ENCODE measurements at places on chromosomes 1 and 21. TPM values are rescaled to one million over a fixed set of nuclear protein-coding genes. Genes with fewer than 3 reads are reported as not detected.

DNA sequence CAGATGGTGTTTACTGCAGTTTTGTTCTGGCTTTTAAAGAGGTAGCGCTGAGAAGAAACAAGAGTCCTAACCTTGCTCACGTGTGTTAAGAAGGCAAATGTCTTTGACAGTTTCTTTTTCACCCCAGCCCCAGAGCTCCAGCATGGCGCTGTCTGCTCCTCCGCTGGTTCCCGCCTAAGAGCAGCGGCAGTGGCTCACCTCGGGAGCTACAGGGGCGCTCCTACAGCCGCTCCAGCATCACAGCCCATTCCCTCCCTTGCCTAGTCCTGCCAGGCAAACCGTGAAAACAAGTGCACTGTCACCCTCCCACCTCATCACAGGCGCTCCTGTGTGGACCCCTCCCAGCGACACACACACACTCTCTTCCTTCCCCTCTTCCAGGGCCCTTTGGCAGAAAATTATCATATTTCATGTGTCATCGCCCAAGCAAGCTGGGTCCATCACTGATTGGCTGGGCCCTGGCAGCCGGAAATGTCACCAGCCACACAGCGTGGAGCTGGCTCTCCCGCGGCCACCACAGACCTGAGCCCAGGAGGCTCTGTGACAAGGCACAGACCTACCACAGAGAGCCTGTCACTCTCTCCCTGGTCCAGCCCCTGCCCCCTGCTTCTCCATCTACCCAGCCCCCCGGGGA, 1.2 kb upstream of the HIVEP3 start:
- H3K4me1 ChIP-seq: peaks cover 11% of the 10 kb centered on the region
- no peaks in the 10 kb centered on the region for H3K27me3 ChIP-seq
- peak overlapping the region; percentile 25 for H3K4me3 ChIP-seq
- H3K27ac ChIP-seq: no peak overlapping the region
- H3K36me3 ChIP-seq: no peaks in the 10 kb centered on the region

DNA sequence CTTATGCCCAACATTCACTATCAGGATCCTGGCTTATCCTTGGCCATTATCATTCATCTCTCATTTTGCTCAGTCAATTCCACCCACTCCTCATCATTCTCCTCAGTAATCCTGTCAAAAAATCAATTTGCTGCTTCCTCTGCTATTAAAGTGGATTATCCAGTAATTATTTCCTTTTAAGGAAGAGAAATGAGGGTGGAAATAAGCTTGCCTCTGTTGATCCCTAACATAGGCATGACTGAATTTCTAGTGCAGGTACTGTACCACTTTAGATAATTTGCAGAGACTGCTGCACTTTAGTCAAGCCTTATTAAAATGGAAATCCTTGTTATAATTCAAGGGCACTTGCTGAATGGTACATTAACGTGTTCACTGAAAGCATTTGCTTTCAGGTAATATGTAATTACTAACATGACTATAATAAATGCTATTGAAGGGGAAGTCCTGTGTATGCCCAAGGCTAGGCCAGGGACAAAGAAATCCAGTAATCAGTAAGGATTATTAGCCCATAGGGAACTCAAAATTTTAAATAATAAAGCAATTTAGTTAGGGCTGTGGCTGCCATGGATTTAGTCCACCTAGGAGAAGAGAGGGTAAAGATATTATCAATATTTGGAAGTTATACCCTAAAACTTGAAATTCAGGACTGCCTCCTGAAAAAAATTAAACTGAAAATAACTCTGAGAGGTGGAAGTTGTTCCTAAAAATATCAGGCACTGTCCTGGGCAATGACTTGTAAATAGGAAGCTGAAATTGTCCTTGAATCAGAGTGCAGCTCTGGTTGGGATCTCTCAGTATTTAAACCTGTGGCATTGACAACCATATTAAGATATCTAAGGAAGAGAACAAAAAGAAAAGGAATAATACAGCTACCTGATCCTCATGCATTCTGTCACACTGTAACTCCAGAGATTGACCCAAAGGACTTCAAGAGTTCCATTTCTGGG, 43.4 kb downstream of the RGS2 start:
- no peak for DNase-seq
- H3K36me3 ChIP-seq: no peaks in the 10 kb centered on the region
- no peaks in the 10 kb centered on the region for H3K27me3 ChIP-seq
- H3K4me3 ChIP-seq: no peak overlapping the region

DNA sequence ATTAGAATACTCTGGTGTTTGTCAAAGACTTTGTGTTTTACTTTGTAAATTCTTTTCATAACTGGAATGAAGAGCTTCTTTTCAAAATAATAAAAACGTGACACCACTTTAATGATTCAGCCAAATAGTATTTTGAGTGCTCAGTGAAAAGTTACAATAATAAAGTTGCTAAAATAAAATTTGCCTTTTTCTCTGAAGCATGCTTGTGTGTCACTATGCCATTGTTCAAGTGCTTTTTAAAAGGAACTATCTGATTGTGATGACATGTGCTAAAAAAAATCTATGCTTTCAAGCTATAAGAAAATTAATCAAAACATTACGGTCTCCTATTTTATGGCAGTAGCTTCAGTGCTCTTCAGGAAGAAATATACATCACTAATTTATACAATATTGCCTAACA, 1290.5 kb upstream of the B3GALT2 start:
- H3K27me3 ChIP-seq: no peaks in the 10 kb centered on the region
- H3K4me3 ChIP-seq: no peak overlapping the region
- H3K4me1 ChIP-seq: no peaks in the 10 kb centered on the region
- no peak overlapping the region for H3K27ac ChIP-seq

DNA sequence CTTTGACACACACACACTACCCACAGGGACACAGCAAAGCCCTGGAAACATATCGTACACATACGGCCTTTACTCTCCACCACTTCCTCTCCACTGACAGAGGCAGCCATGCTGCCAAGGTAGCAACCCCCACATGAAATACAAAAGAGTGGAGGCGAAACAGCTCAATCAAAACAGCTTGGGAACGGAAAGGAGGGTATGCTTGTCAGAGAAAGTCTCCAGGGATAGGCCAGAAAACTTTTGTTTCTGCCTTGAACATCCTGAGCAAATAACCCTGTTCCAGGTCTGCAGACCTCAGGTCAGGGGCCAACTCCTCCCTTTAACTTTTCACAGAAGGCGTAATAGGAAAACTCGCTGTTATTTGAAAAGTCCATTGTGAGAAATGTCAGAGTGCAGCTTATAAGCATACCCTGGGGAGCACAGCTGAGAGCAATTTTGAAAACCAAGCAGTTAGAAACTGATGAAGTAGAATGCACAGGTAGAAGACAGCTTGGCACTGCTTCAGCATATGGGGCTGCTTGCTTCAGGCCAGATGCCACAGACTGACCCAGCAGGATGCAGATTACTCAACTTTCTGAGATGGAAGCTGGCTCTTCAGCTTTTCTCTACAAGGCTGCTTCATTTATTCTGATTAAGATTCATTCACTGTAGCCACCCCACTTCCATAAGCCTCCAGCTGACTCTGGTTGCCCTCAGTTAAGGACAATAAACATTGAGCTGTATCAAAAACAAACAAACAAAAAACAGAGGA, 18.0 kb downstream of the KIAA0319L start:
- H3K4me1 ChIP-seq: peaks cover 48% of the 10 kb centered on the region
- no peaks in the 10 kb centered on the region for H3K27me3 ChIP-seq
- peak overlapping the region; percentile 83 for H3K27ac ChIP-seq
- peak overlapping the region; percentile 4 for H3K4me3 ChIP-seq

DNA sequence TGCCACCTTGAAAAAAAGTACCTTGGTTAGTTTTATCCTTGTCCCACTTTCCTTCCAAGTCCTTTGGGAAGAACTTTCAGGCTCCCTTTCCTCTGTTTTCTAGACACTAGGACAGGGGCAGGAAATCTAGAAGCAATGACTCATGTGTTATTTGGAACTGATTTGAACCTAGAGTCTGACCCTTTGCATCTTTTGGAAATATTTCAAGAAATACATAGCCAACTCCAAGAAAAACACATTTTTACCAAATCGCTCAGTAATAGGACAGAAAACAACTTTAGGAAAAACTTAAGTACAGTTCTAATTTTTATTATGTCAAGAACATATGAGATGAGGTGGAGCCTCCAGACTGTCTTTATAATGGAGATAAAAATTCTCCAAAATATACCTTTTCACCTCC, 292.4 kb downstream of the PTBP2 start:
- H3K4me1 ChIP-seq: peaks cover 16% of the 10 kb centered on the region
- H3K27me3 ChIP-seq: no peaks in the 10 kb centered on the region
- H3K36me3 ChIP-seq: no peaks in the 10 kb centered on the region
- no peak overlapping the region for H3K27ac ChIP-seq
- DNase-seq: no peak
- no peak overlapping the region for H3K4me3 ChIP-seq

TBX15 gene
- 38.0 TPM for total RNA-seq

SIM2 gene
- total RNA-seq: 3.6 TPM

SLFNL1 gene
- 0.72 TPM for total RNA-seq

DNA sequence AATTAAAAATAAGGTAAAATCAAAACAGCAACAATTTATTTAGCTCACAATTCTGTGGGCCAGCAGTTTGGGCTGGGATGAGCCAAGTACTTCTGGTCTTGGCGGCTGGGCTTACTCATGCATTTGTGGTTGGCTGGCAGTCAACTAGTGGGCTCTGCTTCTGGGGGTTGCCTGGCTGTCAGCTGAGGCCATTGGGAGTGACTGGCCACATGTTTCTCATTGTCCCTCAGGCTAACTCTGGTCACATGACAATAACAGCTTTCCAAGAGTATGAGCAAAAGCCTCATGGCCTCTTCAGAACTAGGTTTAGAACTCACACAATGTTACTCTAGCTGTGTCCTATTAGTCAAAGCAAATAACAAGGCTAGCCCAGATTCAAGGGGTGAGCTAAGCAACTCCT, 15.6 kb upstream of the CHIA start:
- H3K4me3 ChIP-seq: peak overlapping the region; percentile 59
- H3K27me3 ChIP-seq: peaks cover 22% of the 10 kb centered on the region
- DNase-seq: peak; percentile 91

GRCh38 chr1:23021834-23022233, 2.6 kb downstream of the KDM1A start:
- no peak overlapping the region for H3K27ac ChIP-seq
- no peaks in the 10 kb centered on the region for H3K36me3 ChIP-seq
- no peak for DNase-seq
- peaks cover 13% of the 10 kb centered on the region for H3K4me1 ChIP-seq
- no peaks in the 10 kb centered on the region for H3K27me3 ChIP-seq
- no peak overlapping the region for H3K4me3 ChIP-seq

NBPF10 gene
- 5.1 TPM for total RNA-seq

BATF3 gene
- 0.59 TPM for total RNA-seq

DNA sequence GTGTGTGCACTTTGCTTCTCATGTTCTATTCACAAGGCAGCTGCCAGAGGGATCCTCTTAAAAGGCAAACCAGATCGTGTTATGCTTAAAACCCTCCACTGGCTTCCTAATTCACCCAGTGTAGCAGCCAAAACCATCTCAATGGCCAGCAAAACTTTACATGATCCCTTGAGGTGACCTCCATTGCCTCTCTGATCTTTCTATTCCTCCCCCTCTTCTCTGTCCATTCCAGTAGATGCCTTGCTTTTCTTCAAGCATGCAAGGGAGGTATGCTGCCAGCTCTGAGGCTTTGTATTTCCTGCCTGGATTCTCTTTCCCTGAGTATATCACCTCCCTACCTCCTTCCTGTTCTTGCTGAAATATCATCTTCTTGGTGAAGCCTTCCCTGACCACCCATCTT, 93.2 kb upstream of the KCNK2 start:
- DNase-seq: peak; percentile 73
- peaks cover 14% of the 10 kb centered on the region for H3K36me3 ChIP-seq
- no peak overlapping the region for H3K4me3 ChIP-seq
- H3K27me3 ChIP-seq: no peaks in the 10 kb centered on the region
- peak overlapping the region; percentile 91 for H3K27ac ChIP-seq

DNA sequence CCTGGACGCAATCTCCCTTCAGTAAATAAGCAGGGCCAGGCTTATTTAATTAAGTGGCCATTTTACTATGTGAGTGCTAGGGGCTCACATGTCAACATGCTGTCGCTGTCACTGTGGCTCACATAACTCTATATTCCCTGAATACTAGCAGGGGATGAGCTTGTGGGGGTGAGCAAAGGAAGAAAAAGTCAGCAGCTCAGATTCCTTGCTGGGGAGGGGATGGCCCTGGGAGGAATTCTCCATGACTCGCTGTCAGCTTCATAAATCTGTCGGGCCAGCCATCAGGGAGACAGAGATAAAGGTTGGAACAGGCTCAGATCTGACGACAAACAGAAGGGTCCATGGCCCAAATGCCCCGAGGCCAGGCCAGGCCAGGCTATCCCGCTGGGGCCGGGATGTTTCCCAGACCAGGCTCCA, 26.0 kb upstream of the PLEKHG5 start:
- DNase-seq: peak; percentile 83
- H3K27me3 ChIP-seq: no peaks in the 10 kb centered on the region
- H3K4me1 ChIP-seq: peaks cover 19% of the 10 kb centered on the region
- no peak overlapping the region for H3K27ac ChIP-seq

PRAMEF18 gene
- not detected for total RNA-seq

GRCh38 chr1:225866061-225866837, 15.9 kb downstream of the TMEM63A start:
- peak; percentile 91 for DNase-seq
- H3K4me3 ChIP-seq: no peak overlapping the region
- H3K36me3 ChIP-seq: peaks cover 36% of the 10 kb centered on the region
- H3K27me3 ChIP-seq: no peaks in the 10 kb centered on the region

- peaks cover 3% of the 10 kb centered on the region for H3K4me1 ChIP-seq
- H3K27ac ChIP-seq: no peak overlapping the region
- no peaks in the 10 kb centered on the region for H3K27me3 ChIP-seq
- no peak overlapping the region for H3K4me3 ChIP-seq
Measured at GRCh38 chr1:230219174-230220067, 152.4 kb downstream of the GALNT2 start.

- DNase-seq: no peak
- H3K27me3 ChIP-seq: no peaks in the 10 kb centered on the region
- no peak overlapping the region for H3K4me3 ChIP-seq
- no peak overlapping the region for H3K27ac ChIP-seq
- H3K4me1 ChIP-seq: no peaks in the 10 kb centered on the region
Measured at GRCh38 chr1:81584398-81584797, 216.3 kb upstream of the ADGRL2 start.

RCAN3 gene
- 3.5 TPM for total RNA-seq

GIPC2 gene
- total RNA-seq: 0.36 TPM

DNA sequence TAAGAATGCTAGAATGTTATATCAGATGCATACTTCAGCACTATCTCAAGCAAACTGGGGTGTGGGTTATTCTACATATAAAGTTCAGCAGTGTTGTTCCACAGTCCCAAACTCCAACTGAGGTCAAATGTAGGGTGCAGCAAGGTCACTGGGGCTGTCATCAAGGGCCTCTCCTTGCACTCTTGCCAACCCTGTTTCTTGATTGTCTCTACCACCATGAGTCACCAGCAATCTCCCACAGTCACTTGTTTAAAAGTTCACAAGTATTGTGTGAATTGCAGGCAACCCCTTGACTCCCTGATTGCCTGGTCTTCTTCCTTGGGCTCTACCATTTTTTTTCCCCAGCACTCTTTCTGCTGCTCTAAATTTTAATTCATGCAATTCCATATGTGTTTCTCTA, 10.6 kb downstream of the METTL18 start:
- H3K36me3 ChIP-seq: no peaks in the 10 kb centered on the region
- H3K4me3 ChIP-seq: no peak overlapping the region
- DNase-seq: no peak
- peaks cover 18% of the 10 kb centered on the region for H3K27me3 ChIP-seq
- H3K4me1 ChIP-seq: peaks cover 20% of the 10 kb centered on the region
- no peak overlapping the region for H3K27ac ChIP-seq

- no peak for DNase-seq
- H3K4me1 ChIP-seq: no peaks in the 10 kb centered on the region
- H3K36me3 ChIP-seq: no peaks in the 10 kb centered on the region
- H3K4me3 ChIP-seq: no peak overlapping the region
Measured at GRCh38 chr21:42311160-42311559, 4.0 kb downstream of the TFF3 start.

- peaks cover 14% of the 10 kb centered on the region for H3K4me1 ChIP-seq
- H3K4me3 ChIP-seq: no peak overlapping the region
- no peak for DNase-seq
- peaks cover 5% of the 10 kb centered on the region for H3K36me3 ChIP-seq
- no peak overlapping the region for H3K27ac ChIP-seq
Measured at GRCh38 chr1:235403593-235403992, 36.4 kb downstream of the TBCE start.

CFAP141 gene
- not detected for total RNA-seq
